ENCODE measurements at places on chromosomes 7 and 10. TPM values are rescaled to one million over a fixed set of nuclear protein-coding genes. Genes with fewer than 3 reads are reported as not detected.

GRCh38 chr7:2503056-2503941, 16.3 kb upstream of the LFNG start:
- no peak overlapping the region for H3K4me3 ChIP-seq
- DNase-seq, result no peak
- H3K4me1 ChIP-seq, result peaks cover 20% of the 10 kb centered on the region
- H3K27me3 ChIP-seq, result no peaks in the 10 kb centered on the region

Gene NKX2-3
- total RNA-seq, result not detected

Gene CRHR2
- total RNA-seq, result 0.09 TPM

Gene ANKRD2
- not detected for total RNA-seq

Gene ACSM6
- total RNA-seq, result 0.14 TPM

Gene ZNF655
- total RNA-seq, result 40.4 TPM

Gene CHST15
- 7.9 TPM for total RNA-seq

Measured in WTC11 (cell line).